Stimulated activated CD8-positive, alpha-beta memory T cell treated with anti-CD3 and anti-CD28 coated beads, Interleukin-7, amount 100 ng/mL, for 1 hour (primary cell): ENCODE measurements at places on chromosomes 2 and 18.

GRCh38 chr2:120710256-120710655 lies 25.4 kb upstream of the GLI2 start:
- no peak for DNase-seq

- no peak for DNase-seq
Measured at GRCh38 chr2:39494784-39495251, 57.7 kb upstream of the MAP4K3 start.

GRCh38 chr2:75102011-75102410 lies 97.3 kb downstream of the TACR1 start:
- no peak for DNase-seq

GRCh38 chr18:71625556-71626090 lies 918.5 kb downstream of the CBLN2 start:
- DNase-seq = no peak

DNA sequence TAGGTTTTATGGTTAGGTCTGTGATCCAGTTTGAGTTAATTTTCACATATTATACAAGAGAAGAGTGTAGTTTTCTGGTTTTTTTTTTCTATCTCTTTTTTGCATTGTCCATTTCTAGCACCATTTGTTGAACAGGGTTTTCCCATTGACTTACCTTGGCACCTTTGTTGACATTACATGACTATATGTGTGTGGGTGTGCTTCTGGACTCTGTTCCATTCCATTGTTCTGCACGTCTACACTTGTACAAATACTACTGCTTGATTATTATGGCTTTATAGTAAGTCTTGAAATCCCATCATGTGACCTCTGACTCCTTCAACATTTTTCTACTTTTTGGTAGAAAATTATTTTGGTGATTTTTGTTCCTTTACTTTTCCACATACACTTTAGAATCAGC lies 38.7 kb downstream of the UBE2F start:
- DNase-seq = no peak

GRCh38 chr18:55509631-55510324 lies 78.2 kb downstream of the TCF4 start:
- DNase-seq = no peak

GRCh38 chr2:15311201-15311907 lies 249.8 kb downstream of the NBAS start:
- DNase-seq = no peak

GRCh38 chr2:220279372-220279771 lies 651.9 kb downstream of the SLC4A3 start:
- no peak for DNase-seq

- no peak for DNase-seq
Measured at GRCh38 chr2:159982842-159983785, 79.3 kb downstream of the PLA2R1 start.

GRCh38 chr2:225472161-225472560 lies 72.7 kb downstream of the NYAP2 start:
- DNase-seq = no peak

DNA sequence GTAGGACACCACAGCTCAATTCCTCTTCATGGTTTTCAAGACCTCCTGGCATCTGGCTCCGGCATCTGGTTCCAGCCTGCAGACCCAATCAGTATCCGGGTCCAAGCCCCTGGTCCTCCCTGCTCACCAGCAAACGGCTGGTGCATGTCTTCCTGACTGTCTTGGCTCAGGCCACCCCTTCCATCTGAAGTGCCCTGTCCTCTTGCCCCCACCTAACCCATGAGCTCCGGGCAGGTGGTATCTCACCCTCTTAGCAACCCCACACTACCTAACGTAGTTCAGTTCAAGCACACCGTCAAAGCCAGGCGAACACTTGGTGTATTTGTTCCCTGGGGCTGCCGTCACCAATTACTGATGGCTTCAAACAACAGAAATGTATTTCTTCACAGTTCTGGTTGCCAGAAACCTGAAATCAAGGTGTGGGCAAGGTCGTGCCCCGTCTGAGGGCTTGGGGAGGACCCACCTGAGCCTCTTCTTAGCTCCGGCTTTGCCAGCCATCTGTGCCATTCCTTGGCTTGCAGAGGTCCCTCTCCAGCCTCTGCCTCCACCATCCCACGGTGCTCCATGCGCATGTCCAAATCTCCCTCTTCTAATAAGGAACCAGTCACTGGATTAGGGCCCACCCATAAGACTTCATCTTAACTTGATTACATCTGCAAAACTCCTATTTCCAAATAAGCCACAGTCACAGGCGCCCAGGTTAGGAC lies 47.2 kb upstream of the ID2 start:
- DNase-seq = no peak

DNA sequence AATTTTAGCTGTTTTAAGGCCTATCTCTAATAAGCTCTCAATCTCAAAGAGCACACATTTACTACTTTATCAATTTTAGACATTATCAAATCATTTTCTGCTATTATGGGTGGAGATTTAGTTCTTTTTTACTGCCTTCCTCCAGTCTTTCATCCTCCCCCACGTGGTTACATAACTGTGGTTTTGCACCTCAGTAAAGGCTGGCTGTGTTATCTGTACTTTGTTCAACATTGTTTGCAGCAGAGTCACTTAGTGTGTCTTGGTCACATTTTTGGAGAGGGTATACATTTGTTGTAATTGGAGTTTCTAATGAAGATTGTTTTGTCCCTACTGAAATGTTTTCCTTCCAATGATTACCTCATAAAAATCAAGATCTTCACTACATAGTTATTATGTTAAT lies 549.6 kb upstream of the CELF4 start:
- DNase-seq = no peak
